ENCODE measurements at places on chromosomes 16 and 17.
A peak's percentile ranks its signal among the peaks of the same experiment; 100 is the strongest.

DNA sequence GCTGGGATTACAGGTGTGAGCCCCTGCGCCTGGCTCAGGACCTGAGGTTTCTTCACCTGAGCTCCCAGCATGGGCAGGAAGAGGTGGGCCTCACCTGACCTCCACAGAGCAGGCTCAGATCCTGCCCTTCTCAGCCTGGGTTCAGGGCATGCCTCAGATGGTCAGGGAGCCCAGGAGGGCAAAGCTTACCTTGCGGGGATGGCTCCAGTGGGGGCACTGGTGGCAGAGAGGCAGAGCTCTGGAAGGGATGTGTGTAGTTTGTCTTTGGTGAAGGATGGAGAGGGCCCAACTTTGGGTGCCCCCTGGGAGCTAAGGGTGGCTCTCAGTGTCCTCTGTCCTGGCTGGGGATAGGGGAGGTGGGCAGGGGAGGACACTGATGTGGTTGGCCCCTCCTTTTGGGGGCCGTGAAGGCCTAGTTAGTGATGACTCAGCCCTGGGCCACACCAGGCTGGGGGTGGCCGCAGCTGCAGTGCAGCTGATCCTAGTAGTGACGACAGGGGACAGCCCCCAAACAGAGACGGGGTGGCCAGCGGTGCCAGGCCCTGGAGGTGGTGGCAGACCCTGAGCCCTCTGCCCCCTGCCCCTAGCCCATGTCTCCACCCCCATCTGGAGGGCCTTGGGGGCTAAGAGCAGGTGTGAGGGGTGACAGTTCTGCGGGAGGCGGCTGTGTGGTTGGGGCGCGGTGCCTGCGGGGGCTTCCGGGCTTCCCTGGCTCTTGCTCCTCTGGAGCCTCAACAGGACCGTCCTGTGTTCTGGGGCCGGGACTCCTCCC is 5.8 kb downstream of the NHERF2 start:
- DNase-seq = no peak

DNA sequence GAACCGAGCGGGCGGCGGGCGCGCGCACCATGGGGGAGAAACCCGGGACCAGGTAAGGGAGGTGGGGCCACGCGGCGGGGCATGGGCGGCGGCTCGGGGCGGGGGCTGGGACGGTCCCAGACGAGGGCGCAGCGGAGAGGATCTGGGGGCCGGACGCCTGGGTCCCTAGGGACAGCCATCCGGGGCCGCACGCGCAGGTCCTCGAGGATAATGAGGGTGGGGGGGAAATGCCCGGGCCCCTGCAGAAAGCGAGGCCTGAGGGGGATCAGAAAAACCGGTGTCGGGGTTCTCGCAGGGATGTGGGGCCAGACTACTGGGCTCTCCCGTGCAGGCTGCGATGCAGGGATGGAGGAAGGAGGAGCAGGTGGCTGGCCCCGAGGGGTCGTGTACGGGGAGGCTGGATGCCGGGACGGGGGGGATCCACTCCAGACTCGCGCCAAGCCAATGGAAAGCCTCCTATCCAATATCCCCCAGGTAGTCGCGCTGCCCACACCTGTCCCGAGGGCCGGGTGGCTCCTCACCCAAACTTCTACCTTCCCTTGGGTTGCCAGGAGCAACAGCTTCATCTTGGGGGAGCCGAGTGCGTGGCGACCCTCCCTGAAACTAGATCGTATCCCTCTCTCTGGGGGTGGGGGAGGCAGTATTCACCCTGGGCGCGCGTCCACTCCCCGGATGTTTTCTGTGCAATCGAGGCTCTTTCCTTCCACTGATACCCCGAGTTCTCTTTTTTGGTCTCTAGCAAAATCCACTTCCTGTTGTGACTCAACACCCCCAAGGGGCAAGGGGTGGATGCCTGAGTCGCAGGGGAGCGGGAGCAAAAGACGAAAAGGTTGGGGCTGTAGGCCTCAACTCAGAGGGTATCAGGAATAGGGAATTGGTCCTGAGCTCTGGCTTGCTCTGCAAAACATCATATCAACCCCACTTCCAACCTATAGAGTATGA is 532 bp downstream of the ARRB2 start:
- DNase-seq = no peak

- no peak for DNase-seq
These were observed 104.7 kb upstream of the NOG start for GRCh38 chr17:56488800-56489199.

GRCh38 chr17:51159604-51160003 is 6.2 kb downstream of the NME1 start:
- no peak for DNase-seq

DNA sequence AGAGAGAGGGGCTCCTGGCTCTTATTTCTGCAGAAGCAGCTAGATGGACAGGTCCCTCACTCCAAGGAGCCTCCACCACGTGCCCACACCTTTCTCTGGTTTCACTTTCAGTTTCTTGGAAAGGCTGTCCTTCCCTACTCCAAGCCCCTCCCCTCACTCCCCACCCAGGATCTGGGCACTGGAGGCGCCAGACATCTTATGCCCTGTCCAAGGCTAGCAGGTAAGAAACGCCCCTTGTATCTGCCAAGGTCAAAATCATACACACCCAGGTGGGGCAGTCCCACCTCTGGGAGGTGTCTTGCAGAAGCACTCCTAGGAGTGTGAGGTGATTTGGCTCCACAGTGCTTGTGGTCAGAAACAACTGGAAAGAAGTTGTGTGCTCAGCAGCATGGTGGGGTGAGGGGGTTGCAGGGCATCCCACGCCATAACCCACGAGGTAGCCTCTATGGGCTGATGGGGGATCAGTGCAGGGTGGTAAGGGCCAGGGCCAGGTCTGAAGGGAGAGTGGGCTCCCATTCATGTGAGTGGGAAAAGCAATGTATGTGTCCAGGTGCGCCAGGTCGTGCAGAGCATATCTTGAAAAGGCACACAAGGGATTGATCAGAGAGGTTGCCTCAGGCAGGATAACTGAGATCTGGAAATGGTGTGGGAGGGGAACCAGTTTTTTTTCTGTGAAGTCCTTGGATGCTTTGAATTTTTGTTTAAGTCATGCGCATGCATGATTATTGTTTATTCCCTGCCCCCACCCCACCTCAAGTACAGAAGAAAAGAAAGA is 31.8 kb upstream of the PRM1 start:
- DNase-seq = peak; percentile 46
